ENCODE measurements at places on chromosomes 6 and 20.
A peak's percentile ranks its signal among the peaks of the same experiment; 100 is the strongest.

DNA sequence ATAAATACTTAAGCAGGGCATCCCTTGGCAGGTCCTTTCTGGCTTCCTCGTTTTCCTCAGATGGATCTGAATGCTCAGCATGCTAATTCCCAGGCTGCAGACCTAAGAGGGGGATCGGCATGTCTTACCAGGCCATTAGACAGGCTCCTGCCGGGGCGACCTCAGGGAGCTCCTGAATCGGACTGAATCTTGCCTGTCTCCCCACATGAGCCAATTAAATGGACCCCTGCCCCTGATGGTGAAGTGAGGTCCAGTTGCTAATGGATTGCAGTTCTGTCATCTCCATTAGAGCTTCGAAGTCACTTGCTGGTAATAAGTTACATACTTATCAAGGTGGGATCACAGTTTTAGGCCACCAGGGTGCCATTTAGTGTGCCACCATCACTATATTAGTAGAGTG, 51.4 kb downstream of the NOL4L start:
- no peak for DNase-seq

GRCh38 chr6:142700671-142701312, 244.2 kb downstream of the HIVEP2 start:
- no peak for DNase-seq

DNA sequence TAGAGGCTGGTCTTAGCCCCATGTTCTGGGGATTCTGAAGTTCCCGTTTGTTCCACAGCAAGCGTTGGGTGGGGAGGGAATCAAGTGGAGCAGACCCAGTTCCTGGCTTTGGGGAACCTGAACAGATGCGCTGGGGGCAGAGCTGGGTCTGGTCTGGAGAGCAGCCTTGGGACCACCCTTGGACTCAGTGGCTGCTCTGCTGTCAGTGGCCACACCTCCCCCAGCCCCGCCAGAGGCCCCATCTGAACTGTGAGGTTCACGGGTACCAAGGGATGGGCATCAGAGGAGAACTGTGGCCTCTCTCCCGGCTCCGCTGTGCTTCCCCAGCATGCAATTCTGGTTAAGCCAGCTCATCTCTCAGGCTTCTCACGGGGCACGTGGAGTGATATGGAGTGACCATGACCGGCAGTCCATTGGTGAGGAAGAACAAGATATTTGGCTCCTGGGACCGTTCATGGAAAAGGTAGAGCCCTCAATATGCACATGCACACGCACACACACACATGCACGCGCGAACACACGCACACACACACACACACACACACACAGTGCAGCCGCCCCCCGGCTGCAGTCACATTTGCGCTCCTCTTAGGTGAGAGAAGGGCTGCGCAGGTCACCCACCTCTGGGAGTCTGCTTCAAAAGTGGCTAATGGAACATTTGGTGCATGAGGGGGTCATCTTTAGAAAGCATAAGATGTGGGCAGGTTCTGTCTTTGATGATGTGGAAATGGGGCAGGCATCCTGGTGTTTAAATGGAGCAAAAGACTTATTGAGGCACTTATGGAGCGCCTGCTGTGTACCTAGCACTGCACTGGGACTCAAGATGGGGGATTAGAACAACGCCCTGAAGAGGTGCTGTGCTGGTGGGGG, 6.0 kb downstream of the DLGAP4 start:
- DNase-seq = no peak

GRCh38 chr6:62652692-62653328, 366.8 kb upstream of the KHDRBS2 start:
- DNase-seq = no peak

GRCh38 chr6:17908831-17909230, 78.6 kb downstream of the KIF13A start:
- no peak for DNase-seq

- DNase-seq = no peak
Observed at GRCh38 chr20:41135187-41135887, 2.0 kb upstream of the PLCG1 start.

DNA sequence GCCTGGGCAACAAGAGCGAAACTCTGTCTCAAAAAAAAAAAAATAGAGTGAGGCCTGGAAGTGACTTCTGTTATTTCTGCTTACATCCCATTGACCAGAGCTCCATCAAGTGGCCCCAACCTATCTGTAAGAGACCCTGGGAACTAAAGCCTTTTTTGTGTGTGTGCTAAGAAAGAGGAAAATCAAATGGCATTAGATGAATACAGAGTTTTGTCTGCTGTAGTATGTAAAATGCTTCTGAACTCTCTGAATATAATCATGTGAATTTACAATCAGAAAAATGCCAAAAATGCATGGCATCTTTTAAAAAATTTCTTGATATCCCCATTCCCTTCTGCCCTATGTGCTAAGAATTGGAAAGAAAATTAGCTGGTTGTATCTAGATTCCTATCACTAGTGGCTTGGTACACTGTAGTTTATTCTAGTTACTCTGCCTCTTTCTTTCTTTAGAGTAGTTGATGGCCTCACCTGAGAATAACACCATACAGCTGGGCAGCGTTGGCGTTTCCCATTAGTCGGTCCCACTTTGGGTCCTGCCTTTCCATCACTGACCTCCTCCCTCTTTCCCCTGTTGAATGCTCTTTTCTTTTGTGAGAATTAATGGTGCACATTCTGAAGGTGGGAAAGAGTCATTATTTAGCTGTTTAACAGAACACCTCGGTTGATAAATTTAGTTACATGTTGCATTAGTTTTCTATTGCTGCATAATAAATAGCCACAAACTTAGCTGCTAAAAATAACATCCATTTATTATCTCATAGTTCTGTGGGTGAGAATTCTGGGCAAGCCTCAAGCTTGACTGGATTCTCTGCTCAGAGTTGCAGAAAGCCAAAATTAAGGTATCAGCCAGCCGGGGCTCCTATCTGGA, 38.2 kb downstream of the SAMD5 start:
- DNase-seq = no peak

DNA sequence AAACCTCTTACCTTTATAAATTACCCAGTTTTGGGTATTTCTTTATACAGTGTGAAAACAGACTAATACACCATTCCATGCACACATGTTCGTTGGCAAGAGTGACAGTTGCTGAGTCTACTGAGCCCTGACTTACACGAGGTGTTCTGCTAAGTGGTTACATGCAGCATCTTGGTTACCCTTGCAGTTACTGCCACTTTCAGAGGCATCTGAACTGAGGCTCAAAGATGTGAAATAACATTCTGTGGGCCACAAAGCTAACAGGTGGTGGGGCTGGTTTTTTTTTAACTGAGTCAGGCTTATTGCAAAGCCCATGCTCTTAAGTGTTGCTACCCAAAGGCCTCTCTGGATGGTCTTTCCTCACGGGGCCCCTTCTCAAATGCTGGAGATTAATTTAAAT, 54.4 kb upstream of the GTSF1L start:
- DNase-seq = no peak

DNA sequence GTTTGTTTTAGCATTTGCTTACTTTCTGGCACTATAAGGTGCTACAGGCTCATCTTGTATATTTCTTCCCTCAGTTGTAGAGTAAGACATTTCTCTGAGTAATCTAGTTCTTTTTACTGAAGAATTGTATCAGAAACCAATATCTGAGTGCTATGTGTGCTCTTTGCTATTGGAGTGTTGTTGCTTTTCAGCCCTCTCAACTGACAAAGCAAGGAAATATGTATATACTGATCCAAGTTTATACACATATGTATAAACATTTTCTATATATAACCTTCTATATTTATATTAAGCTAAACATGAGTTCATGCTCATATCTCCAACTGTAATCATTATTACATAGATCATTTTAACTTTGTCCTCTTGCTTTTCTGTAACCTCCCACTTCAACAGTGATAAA, 405.7 kb downstream of the RFPL4B start:
- no peak for DNase-seq

GRCh38 chr6:6351511-6352025, 31.1 kb upstream of the F13A1 start:
- DNase-seq = no peak

GRCh38 chr6:72083976-72084375, 197.6 kb downstream of the RIMS1 start:
- DNase-seq = no peak

DNA sequence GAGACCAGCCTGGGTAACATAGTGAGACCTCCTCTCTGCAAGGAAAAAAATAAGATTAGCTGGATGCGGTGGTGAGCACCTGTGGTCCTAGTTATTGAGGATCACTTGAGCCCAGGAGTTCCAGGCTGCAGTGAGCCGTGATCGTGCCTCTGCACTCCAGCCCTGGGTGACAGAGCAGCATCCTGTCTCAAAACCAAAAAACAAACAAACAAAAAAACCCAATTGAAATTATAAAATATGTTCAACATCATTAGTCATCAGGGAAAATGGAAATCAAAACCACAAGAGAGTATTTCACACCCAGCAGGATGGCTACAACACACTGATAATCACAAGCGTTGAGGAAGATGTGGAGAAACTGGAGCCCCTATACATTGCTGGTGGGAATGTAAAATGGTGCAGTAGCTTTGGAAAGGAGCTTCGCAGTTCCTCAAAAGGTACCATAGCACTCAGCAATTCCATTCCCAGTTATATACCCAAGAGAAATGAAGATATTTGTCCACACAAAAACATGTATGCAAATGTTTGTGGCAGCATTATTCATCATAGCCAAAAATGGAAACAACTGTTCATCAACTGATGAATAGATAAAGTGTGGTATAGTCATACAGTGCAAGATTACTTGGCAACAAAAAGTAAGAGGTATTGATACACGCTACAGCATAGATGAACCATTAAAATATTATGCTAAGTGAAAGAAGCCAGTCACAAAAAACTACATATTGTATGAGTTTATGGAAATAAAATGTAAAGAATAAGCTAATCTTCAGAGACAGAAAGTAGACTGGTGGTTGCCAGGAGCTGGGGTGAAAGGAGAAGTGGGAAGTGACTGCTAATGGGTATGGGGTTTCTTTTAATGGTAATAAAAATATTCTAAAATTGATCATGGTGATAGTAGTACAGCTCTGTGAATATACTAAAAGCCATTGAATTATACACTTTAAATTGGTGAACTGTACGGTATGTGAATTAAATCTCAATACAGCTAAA, 38.7 kb upstream of the RIPOR2 start:
- DNase-seq = no peak

- DNase-seq = peak; percentile 20
Observed at GRCh38 chr6:159969921-159970320, 1.0 kb downstream of the IGF2R start.

DNA sequence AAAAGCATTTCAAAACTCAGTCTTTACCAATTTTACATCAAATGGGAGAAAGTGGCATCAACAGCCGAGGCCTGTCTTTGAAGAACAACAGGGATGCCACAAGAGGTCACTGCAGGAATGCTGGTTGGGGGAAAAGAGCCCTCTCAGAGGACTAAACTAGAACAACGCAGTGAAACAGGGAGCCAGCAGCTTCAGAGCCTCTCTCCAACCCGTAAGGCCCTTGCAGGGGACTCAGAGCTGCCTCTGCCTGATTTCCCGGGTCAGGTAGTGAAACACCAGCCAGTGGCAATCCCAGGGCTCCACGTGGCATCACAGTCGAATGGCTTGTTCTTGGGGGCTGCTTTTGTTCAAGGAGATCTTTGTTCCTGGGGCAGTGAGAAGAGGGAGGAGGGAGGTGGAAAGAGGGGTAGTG, 55.0 kb upstream of the KCNK16 start:
- DNase-seq = no peak

GRCh38 chr6:3825851-3826581, 23.2 kb upstream of the FAM50B start:
- no peak for DNase-seq

GRCh38 chr6:22059126-22059525, 237.7 kb downstream of the PRL start:
- no peak for DNase-seq

DNA sequence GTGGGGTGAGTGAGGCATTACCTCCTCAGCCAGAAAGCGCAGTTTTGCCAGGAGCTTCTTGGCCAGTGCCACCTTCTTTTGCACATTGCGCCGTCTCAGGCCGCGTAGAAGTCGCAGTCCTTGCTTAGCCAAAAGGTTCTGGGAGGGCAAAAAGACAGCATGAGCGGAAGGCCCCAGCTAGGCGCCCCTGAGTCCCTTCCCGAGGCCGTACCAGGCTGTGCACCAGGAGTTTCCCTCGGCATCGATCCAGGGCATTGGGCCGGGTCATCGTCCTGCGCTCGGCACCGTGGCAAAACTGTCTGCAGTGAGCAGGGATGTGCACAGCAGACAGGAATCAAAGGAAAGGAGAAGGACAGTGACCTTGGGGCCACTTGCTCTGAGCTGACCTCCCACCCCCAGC, 20.2 kb upstream of the SPAG4 start:
- DNase-seq = no peak

DNA sequence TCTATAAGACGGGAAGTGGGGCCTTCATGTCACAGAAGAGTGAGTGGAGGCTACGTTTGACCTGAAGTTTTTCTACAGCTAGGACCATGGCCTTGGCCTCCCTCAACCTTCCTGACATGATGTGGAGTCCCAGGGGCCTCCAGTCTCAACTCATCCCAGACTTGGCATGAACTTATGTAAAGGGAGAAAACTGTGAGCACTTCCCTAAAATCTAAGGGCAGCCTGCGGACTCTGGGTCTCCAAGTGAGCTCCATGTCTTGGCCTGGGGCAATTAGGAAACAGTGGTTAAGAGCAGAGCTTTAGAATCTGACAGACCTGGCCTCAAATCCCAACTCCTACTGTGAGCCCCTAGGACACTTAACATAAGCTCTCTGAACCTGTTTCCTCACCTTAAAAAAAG, 182.5 kb downstream of the ZNF217 start:
- no peak for DNase-seq

- DNase-seq = no peak
Observed at GRCh38 chr6:148869585-148869984, 122.8 kb downstream of the UST start.

- DNase-seq = no peak
Observed at GRCh38 chr20:12575352-12576095, 433.2 kb upstream of the SPTLC3 start.

DNA sequence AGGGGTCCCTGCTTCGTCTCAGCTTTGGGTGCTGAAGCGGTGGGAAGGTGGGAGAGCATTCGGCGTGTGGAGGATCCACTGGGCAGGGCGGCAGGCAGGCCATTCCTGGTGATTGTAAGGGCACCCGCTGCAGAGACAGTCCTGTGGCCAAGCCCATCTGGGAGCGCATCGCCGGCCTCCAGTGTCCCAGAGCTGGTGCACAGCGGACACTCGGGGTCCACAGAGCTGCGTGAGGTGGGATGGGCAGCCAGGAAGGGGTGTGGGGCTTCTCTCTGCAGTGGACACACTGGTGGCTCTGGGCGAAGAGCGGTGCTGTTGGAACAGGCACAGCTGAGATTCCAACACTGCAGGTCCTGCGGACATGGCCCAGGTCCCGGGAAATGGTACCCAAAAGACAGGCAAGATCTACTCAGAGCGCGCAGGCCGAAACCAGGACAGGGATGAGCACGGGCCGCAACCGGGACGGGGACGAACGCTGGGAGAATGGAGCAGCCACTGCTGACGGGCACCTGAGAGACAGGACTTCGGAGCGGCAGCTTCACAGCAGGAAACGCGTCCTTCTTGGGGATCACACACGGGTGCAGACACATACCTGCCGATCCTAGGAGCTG, 188.2 kb downstream of the ERMARD start:
- DNase-seq = no peak
